Fibroblast of skin of right quadriceps (primary cell): ENCODE measurements at places on chromosomes 3 and 15.

DNA sequence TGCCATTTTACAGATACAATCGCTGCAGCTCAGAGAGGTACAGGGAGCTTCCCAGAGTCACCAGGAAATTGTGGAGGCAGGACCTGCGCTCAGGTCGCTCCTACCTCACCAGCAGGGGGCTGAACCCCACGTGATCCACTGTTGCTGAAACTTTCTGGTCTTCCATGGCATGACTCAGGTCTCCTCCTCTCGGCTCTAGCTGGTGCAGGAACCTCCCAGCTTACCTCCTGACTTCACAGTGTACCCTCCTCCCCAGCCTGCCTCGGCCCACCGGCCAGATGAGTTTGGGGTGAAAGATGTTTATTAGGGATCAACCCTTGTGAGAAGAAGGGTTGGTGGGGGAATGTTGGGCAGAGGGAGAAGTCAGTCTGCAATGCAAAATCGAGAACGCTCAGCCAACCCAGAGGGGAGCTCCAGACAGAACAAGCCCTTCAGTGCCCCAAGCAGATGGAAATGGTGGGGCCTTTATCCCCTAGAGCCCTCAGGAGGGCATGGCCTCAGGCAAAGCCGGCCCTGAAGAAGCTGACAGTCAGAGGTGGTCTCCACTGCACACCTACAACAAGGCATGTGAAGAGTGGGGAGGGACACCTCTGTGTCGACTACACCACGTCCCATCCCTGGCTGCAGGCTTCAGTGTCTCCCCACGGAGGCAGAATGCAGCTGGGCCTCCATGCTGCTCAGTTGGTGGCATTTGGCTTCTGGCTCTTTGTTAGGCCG is 118.6 kb upstream of the PRR20G start:
- peak; percentile 7 for DNase-seq

DNA sequence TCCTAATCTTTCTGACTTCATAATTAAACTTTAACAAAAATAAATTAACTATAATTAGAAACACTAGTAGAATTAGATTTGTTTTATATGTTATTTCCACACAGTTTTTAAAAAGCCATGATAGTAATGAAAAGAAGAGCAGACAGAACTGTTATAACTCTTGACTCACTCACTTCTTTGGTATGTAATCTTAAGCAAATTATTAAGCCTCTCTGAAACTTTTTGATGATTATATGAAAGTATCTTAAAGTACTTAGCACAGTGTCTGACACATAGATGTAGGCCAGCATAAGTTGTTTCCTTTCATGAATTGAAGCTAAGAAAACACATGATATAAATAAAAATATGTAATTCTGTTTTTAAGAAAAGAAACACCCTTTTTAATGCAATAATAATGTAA is 123.6 kb upstream of the MLF1 start:
- no peak for DNase-seq

DNA sequence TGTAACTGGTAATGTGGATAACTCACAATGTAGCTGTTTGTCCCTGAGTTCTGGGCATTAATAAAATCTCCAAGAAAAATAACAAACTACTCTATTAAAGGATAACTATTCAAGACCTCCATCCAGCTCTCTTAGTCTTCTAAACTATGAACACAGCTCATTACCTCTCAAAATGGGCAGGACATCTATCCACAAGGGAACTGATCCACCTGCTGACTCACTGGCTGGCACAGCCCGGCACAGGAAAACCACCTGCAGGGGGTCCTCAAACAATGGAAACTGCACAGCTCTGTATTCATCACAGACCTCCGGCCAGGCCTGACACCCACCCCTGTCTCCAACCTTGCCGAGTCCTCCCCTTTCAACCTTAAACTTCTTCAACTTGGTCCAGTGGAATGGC is 255.4 kb downstream of the TJP1 start:
- DNase-seq = no peak

DNA sequence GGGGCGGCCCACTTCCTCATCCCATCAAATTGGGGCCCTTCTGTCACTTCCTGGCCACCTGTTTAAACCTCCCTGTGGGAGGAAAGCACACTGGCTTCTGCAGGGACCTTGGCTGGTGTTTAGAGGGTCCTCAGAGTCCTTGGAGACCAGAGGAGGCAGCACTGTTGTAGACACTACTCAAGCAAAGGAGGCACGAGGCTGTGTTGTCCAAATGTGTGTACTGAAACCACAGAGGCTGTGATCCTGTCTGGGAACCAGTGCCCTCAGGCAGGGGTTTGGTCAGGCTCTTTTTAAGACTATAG is 12.4 kb upstream of the SEC13 start:
- no peak for DNase-seq

DNA sequence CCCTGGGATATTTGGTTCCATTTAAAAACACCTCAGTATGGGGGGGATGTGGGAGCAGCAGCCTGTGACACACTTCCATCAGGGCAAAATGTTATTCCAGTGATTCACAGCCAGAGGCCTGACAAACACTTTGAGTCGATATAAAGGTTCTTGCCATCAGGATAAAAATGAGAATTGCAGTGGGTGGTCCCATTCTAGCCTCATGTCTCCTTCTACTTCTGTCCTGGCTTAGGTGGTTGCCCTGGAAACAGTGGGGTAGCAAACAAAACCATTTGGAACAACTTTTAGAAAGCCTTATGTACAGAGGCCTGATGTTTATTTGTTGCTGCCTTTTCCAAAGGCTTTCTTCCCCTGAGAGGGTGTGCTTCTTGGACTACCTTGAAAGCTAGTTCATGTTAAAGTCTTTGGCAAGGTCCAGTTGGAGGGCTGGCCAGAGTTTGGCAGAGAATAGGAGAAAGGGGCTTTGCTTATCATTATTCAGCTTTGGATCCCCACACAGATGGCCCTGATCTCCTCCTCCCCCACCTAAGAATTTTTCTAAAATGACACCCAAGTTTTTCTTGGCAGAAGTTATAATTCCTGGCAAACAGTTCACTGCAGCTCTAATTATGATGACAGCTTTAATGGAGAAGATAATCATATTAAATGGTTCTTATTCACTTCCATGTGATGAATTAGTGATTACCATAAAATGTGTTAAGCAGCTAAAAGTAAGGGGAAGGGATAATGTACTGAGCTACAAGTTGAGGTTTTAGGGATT is 84.2 kb upstream of the ZNF280D start:
- peak; percentile 88 for DNase-seq

DNA sequence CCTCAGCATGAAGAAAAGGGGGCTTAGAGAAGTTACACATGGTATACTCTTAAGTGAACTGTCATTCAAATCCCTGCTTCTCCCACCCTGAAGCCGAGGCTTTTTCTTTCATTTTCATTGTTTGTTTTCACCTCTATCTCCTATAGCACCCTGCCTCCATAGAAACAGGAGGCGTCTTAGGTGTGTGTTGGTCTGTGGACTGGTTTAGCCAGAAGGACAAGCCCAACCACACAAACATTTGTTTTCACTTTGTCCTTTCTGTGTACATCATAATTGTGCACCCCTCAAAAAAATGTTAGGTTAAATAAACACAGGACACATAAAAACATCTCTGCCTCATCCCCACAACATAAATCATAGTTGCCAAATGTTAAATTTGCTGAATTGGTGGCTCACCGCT is 73.3 kb upstream of the UBE2E2 start:
- peak; percentile 50 for DNase-seq

GRCh38 chr15:37678124-37678523 is 256.3 kb upstream of the TMCO5A start:
- DNase-seq = no peak

- DNase-seq = peak; percentile 99
Observed at GRCh38 chr3:115788921-115789470, 165.7 kb downstream of the GAP43 start.

GRCh38 chr3:169659820-169660674 is 3.5 kb downstream of the MECOM start:
- DNase-seq = no peak

- DNase-seq = no peak
Observed at GRCh38 chr3:185605566-185605965, 19.5 kb downstream of the SENP2 start.

GRCh38 chr15:72318408-72318942 is 1.5 kb downstream of the CELF6 start:
- no peak for DNase-seq

- peak; percentile 78 for DNase-seq
Observed at GRCh38 chr15:95972041-95972553, 358.4 kb upstream of the NR2F2 start.

- DNase-seq = peak; percentile 80
Observed at GRCh38 chr3:37071921-37072320, 78.6 kb downstream of the MLH1 start.

DNA sequence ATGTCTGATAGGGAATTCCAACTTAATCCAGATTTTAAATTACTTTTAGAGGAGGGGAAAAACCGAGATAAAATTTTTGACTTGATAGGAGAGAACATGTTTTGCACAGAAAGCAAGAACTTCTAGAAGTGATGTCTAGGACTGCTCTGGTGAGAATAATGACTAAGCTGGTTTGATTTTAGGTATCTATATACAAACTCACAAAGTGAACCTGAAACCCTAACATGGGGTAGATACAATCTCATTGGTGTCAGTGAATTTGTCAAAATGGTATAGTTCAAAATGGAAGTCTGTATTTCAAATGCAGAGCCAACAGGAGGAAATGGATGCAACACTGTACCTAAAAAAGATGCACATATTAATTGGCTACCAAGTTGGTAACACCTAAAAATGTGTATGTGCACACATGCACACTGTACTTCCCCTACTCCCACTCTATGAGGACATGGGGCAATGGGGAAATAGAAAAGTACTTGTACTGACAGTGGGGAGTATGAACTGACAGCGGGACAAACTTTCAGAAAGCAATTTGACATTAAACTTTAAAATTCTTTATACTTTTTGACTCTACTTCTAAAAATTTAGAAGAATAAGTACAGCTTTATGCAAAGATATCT is 53.0 kb downstream of the NR1I2 start:
- no peak for DNase-seq

DNA sequence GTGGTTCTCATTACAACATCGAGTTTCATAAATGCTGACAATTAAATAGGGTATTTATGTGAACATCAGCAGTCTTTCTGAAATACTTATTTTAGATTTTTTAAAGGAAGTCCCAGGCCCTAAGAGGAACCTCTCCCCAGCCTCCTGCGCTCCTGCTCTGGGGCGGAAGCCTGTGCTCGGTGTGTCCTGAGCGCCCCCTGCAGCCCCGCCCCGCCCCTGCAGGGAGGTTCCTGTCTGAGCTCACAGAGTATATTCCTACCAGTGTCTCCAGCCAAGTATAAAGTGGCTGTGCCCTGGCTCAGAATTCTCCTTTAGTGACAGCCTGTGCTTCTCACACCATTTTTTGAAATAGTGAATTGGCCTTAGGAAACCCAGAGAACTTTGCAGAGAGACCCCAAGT is 567.9 kb downstream of the GOLGA6L6 start:
- no peak for DNase-seq

GRCh38 chr3:113105093-113105449 is 106.3 kb upstream of the BOC start:
- DNase-seq = no peak

DNA sequence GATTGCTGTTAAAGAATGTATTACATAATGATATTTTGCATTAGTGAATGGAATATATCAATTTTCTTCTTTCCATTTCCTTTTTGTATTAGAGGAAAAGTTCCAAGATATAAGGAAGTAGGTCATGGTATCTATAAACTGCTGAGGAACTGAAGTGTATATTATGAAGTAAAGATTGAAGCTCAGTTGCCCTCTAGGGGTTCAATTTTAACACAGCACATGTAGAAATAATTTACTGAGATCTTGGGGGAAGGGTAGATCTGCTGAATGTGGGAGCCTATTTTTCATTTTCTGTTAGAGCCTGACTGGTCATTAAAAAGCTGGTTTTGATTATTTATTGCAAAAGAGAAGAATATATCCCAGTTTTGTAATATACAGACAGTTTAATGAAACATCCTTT is 45.2 kb downstream of the CMC1 start:
- peak; percentile 36 for DNase-seq

GRCh38 chr15:69699096-69699495 is 246.5 kb downstream of the RPLP1 start:
- no peak for DNase-seq

GRCh38 chr15:71611553-71612396 is 198.6 kb upstream of the NR2E3 start:
- DNase-seq = no peak

DNA sequence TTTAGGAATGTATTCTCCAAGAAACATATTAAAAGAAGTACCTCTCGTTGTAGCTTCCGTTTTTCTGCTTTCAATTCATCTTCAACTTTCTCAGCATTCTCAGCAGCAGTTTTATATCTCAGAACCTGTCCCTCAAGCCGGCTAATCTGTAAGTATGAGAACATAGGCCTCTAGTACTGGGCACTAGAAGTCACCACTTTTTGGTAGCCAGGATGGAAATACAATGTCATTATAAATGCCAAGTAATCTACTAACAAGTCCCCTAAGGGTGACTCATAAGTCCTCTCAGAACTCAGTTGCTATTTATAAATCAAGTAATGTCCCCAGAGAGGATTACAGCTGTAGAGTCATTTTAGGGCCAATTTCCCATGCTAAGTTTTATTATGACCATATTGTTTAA is 61.1 kb downstream of the MLH1 start:
- DNase-seq = peak; percentile 80

DNA sequence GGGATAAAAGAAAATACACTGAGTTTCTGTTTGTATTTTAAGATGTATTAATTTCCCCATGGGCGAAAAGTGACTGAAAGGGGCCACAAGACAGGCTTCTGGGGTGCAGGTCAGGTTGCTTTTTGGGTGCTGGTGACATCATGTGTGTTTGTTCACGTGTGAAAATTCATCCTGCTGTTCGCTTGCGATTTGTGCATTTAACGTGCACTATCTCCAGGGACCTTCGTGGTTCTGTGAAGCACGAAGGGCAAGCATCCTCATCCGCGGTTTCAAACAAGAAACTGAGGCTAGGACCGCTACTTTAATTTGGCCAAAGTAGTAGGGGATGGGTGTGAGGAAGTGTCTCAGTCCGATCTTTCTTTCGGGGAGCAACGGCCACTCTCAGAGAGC is 1.6 kb upstream of the SMAD6 start:
- no peak for DNase-seq

DNA sequence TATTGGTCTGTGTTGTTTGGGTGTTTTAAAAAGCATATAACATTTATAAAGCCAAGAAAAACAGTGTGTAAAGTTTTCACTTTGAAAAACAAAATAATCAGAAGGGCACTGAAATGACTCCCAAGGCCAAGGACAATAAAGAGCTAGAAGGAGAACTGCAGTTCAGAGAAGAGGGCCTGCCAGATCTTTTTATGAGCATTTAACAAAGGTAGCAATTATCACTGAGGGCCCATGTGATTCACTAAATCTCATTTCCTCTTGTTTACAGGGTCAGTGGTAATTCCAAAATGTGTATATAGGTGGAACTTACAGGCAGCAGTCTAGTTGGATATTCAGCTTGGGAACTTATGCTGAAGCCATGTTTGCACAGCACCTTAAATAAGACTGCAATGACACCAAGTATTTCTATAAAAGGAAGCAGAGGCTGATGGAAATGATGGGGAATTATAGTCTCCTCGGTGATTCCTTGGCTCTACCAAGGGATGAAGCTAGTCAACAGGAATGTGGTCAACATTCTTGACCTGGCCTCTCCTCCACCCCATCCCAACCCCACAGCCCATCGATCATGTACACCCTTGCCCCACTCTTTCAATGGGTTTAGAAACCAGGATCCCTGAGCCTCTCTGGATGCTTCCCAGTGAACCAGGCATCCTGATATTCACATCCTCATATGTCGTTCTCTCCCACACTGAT is 54.4 kb upstream of the THUMPD3 start:
- DNase-seq = peak; percentile 33
